ENCODE measurements at places on chromosomes 5 and 9.
A peak's percentile ranks its signal among the peaks of the same experiment; 100 is the strongest.

GRCh38 chr5:84249918-84250630 is 134.6 kb downstream of the EDIL3 start:
- no peak for DNase-seq

- no peak for DNase-seq
Measured at GRCh38 chr5:141680751-141681201, 1.3 kb downstream of the ARAP3 start.

- no peak for DNase-seq
Measured at GRCh38 chr5:116880150-116880549, 305.5 kb upstream of the SEMA6A start.

DNA sequence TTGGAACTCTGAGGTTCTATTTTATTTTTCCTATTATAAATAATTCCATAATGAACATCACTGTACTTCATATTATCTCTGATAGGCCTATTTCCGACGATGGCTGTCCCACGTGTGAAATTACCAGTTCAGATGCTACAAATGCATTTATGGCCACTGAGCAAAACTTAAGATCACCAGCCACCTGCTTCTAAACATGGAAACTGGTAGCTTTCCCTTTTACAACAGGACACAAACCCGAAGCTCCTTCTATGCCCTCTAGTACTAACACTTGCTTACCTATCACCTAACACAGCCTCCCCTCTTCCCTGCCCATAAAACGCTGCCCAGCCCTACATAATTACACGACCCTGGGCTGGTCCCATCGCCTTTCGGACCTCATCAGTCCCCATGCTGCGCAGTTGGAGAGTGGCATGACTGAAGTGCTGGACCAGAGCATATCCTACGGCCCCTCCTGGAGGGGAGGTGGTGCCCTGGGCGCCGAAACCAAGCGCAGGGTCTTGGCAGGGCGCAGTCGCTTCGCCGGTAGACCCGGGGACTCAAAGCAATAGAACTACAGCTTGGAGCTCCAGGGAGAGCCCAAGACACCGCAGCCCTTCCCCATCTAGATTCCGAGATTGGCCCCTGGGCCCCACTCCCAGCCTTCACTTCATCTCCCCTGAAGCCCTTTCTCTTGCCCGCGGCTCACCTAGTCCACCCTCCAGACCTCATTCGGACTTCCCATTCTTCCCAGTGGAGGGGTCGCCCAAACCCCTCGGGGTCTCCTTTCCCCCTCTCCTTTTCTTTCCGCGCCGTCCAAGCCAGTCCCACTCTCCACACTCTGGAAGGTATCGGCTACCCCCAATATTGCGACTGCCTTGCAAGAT is 1.0 kb upstream of the SAP30L start:
- peak; percentile 1 for DNase-seq

DNA sequence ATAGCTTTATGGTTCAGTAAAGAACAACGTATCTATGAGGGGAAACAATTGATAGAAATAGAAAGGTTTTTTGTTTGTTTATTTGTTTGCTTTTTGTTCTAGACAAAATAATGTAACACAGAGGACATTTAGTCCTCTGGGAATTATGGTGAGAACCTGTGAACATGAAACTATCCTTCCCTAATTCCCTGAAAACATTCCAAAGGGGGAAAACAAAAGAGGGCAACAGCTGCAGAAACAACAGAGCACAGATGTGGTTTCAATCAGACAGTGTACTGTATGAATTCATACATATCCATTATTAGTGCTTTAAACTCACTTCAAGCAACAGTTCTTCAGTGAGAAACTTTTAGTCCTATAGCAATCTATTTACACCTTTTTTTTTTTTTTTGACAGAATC is 1489.8 kb upstream of the C9orf72 start:
- DNase-seq: no peak

DNA sequence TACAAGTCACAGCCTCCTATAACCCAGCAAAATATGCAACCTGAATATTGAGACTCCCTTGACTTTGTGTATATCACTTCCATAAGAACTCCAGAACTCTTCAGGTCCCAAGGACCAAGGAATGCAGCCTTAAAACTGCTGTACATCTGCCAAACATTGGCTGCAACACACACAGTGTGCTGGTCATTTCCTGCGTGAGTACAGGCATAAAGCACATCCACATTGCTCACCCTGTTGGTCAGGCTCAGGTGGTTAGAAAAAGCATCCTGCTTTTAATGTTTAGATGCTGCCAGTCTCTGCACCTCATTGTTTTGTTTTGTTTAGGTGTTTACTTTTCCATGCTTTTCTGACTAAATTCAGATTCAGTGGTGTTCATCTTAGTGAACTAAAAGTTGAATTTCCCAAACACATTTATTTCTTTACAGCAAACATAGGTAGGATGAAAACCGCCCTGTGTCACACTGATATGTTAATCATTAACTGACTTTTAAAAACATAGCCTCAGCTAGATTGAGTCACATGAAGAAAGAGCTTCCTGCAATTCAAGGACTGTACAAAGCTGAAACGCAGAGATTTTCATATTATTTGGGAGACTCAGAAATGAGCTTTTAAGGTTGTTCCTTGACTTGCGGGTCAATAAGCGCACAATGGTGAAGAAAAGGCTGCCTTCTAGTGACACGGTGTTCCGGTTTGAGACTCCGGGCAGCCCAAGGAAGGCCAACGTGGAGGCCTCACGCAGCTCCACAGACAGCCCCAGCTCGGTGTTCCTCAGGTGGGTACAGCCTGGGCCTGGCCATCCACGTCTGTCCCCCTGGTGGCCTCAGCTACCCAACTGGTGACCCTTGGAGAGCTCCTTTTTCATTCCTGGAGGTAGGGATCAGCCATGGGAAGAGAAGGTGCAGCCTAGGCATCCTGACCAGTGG is 52.2 kb upstream of the GRAMD2B start:
- no peak for DNase-seq

DNA sequence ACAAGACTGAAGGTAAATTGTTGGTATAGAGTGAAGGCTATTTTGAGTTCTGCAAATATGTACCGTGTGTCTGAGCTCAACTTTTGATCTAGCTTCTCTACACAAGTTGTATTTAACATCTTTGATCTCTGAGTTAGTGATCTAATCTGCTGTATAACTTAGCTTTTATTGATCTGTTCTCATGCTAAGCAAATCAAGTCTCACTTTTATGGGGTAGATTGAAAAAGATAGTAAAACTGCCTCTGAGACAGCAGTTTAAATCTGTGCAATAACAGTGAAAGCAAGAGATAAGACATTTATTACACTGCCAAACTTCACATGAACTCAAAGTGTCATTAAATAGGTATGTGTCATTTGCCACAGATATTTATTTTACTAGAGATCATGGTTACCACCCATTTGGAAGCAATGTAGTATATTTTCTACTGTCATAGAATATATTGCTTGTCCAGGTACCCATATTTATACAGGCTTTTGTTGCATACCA is 477.3 kb downstream of the ISL1 start:
- DNase-seq: no peak

GRCh38 chr5:17441351-17441750 is 56.7 kb upstream of the TAF11L2 start:
- no peak for DNase-seq

- DNase-seq: no peak
Measured at GRCh38 chr5:53089481-53089991, 20.0 kb downstream of the MOCS2 start.

GRCh38 chr5:95863383-95863757 is 40.8 kb upstream of the GLRX start:
- no peak for DNase-seq

GRCh38 chr9:106072421-106072820 is 378.1 kb downstream of the TMEM38B start:
- no peak for DNase-seq

GRCh38 chr5:71922584-71923106 is 184.6 kb upstream of the MAP1B start:
- no peak for DNase-seq

GRCh38 chr9:75448281-75448680 is 360.0 kb downstream of the OSTF1 start:
- DNase-seq: no peak

GRCh38 chr9:20292002-20292401 is 330.3 kb downstream of the MLLT3 start:
- DNase-seq: no peak

GRCh38 chr5:33343676-33344327 is 97.0 kb upstream of the TARS1 start:
- DNase-seq: no peak

DNA sequence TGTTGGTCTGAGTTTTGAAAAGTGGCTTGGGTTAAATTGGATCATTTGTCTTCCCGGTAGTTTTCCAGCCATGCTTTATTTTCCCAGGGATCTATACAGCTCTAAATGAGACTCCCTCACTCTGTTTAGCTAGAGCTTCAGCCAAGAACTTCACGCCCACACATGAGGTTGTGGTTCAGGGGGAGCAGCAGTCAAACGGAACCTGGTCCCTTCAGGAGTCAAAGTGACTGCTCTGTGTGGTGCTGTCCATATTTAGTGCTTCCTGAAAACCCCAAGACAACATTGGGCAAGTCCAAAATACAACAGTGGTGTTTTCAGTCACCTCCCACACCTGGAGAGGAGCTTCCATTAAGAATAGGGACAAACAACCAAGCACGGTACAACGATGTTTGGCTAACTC is 90.5 kb downstream of the ANKH start:
- no peak for DNase-seq

DNA sequence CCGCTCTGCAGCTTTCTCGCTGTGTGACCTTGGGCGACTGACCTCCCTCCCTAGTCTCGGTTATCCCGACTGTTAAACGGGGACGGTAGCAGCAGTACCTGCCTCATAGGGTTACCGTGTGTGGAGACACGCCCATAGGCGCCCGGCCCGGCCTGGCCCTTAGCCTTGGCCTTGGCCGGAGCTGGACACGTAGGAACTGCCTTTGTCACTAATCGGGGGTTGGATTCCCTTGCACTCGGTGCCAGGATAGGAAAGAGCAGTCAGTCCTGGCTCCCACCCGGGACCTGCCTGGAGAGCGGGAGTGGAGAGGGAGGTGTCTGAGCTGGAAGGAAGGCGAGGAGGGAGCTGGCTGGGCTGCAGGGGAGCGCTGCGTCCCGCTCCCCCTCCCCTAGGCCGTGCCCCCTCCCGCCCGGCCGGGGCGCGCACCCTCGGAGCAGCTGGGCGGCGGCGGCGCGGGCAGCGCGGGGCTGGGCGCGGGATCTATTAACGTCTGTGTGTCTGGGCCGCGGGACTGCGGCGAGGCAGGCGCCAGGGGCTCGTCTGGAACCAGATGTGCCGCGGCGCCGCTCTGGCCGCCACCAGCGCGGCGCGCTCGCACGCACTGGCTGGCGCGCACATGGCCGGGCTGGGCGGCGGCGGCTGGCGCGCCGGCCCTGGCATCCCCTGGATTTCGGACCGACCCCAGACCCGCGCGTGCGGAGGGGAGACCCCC is 31.7 kb downstream of the PRRX2 start:
- DNase-seq: no peak

DNA sequence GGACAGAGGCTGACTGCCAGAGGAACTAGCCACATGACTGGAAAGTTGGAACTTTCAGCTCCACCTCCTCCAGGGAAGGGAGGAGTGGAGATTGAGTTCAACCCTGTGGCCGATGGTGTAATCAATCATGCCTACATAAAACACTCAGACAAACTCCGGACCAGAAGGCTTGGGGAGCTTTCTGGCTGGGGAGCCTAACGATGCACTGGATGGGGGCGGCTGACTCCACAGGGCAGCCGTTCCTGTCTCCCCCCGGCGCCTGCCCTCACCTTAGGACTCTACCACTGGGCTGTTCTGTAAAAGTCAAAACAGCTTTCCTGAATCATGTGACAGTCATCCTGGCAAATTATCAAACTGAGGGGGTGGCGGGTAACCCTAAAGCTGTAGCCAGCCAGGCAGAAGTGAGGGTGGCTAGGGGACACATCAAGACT is 58.0 kb downstream of the GOLM1 start:
- no peak for DNase-seq
